A549 treated with RU486 at 1 μM for 4 hours (cell line): ENCODE measurements at places on chromosomes 4 and X. TPM values are rescaled to one million over a fixed set of nuclear protein-coding genes. Genes with fewer than 3 reads are reported as not detected.

The PABPC1L2B gene
- not detected in 5 replicates for total RNA-seq

The SYP gene
- 2.2 to 3.3 TPM (median 2.8 TPM) in 5 replicates for total RNA-seq

The LRCH2 gene
- total RNA-seq: 0.02 TPM in 1 of 5 replicates, not detected in the others

The SPANXN4 gene
- total RNA-seq: not detected in 5 replicates

The COL25A1 gene
- total RNA-seq: not detected in 5 replicates

The LEF1 gene
- total RNA-seq: 0.10 TPM in 1 of 5 replicates, not detected in the others

The DMP1 gene
- not detected in 5 replicates for total RNA-seq

The PFKFB1 gene
- total RNA-seq: 0.10 TPM in 1 of 5 replicates, not detected in the others

The XKRX gene
- total RNA-seq: 0.20 to 0.30 TPM (median 0.27 TPM) in 5 replicates

The INTU gene
- 1.0 to 2.3 TPM (median 1.3 TPM) in 5 replicates for total RNA-seq

The SYN1 gene
- 0.11 to 0.31 TPM (median 0.21 TPM) in 5 replicates for total RNA-seq

The ATP2B3 gene
- total RNA-seq: 0.06 to 0.15 TPM (median 0.10 TPM) in 4 of 5 replicates, not detected in the other

The ARHGAP36 gene
- not detected in 5 replicates for total RNA-seq

The CDS1 gene
- 0.62 to 0.84 TPM (median 0.72 TPM) in 5 replicates for total RNA-seq

The BCORL1 gene
- 4.8 to 10.5 TPM (median 9.3 TPM) in 5 replicates for total RNA-seq

The MAP9 gene
- total RNA-seq: 2.2 to 6.3 TPM (median 5.7 TPM) in 5 replicates

The WDR17 gene
- total RNA-seq: 0.86 to 2.0 TPM (median 1.4 TPM) in 5 replicates

The SPANXN3 gene
- not detected in 5 replicates for total RNA-seq

The PKD2 gene
- 15.4 to 25.0 TPM (median 22.0 TPM) in 5 replicates for total RNA-seq

The LRAT gene
- total RNA-seq: 0.09 TPM in 1 of 5 replicates, not detected in the others

The CTSO gene
- 0.57 to 1.3 TPM (median 1.0 TPM) in 5 replicates for total RNA-seq

The KLF3 gene
- 6.6 to 12.6 TPM (median 11.8 TPM) in 5 replicates for total RNA-seq

The MAGEC1 gene
- total RNA-seq: 0.02 to 0.09 TPM (median 0.04 TPM) in 3 of 5 replicates, not detected in the others

The JCHAIN gene
- total RNA-seq: 0.45 to 1.4 TPM in 2 of 5 replicates, not detected in the others

The MAGEA9B gene
- total RNA-seq: 0.11 TPM in 1 of 5 replicates, not detected in the others

The RIPPLY1 gene
- 0.10 to 0.30 TPM (median 0.19 TPM) in 3 of 5 replicates, not detected in the others for total RNA-seq

The ART3 gene
- not detected in 5 replicates for total RNA-seq

The MAGEB16 gene
- total RNA-seq: not detected in 5 replicates

The PLXNB3 gene
- total RNA-seq: 1.7 to 5.0 TPM (median 3.0 TPM) in 5 replicates

The HSFX2 gene
- 0.13 to 0.55 TPM in 2 of 5 replicates, not detected in the others for total RNA-seq

The ERCC6L gene
- total RNA-seq: 9.3 to 15.3 TPM (median 13.5 TPM) in 5 replicates

The TXK gene
- total RNA-seq: 0.11 to 0.20 TPM (median 0.15 TPM) in 5 replicates

The ADAMTS3 gene
- 0.01 to 0.09 TPM (median 0.06 TPM) in 3 of 5 replicates, not detected in the others for total RNA-seq

The GBA3 gene
- not detected in 5 replicates for total RNA-seq

The GNRHR gene
- total RNA-seq: not detected in 5 replicates

The GAGE13 gene
- not detected in 5 replicates for total RNA-seq

The TRIM61 gene
- total RNA-seq: not detected in 5 replicates

The PRSS12 gene
- 0.18 to 0.66 TPM (median 0.20 TPM) in 5 replicates for total RNA-seq

The SULT1B1 gene
- 0.14 TPM in 1 of 5 replicates, not detected in the others for total RNA-seq

The ACSL4 gene
- total RNA-seq: 21.9 to 34.7 TPM (median 27.0 TPM) in 5 replicates

The TDO2 gene
- total RNA-seq: 0.60 to 1.3 TPM (median 0.94 TPM) in 5 replicates

The CLOCK gene
- total RNA-seq: 3.5 to 5.4 TPM (median 4.8 TPM) in 5 replicates

The NEUROG2 gene
- total RNA-seq: 0.06 TPM in 1 of 5 replicates, not detected in the others

The SSX4B gene
- total RNA-seq: not detected in 5 replicates

The CLTRN gene
- 0.66 to 0.90 TPM (median 0.75 TPM) in 5 replicates for total RNA-seq

The GPM6B gene
- 0.03 to 0.30 TPM in 2 of 5 replicates, not detected in the others for total RNA-seq

The MGARP gene
- total RNA-seq: 0.30 to 1.1 TPM (median 0.90 TPM) in 5 replicates

The STEEP1 gene
- total RNA-seq: 30.1 to 40.3 TPM (median 32.2 TPM) in 5 replicates

The FHIP1A gene
- 0.08 to 0.27 TPM (median 0.17 TPM) in 5 replicates for total RNA-seq

The MAOA gene
- total RNA-seq: 0.15 to 0.20 TPM (median 0.16 TPM) in 5 replicates
